ENCODE measurements at places on chromosomes 2 and 18.

- DNase-seq = no peak
These were observed 82.0 kb downstream of the RRM2 start for GRCh38 chr2:10204326-10205161.

DNA sequence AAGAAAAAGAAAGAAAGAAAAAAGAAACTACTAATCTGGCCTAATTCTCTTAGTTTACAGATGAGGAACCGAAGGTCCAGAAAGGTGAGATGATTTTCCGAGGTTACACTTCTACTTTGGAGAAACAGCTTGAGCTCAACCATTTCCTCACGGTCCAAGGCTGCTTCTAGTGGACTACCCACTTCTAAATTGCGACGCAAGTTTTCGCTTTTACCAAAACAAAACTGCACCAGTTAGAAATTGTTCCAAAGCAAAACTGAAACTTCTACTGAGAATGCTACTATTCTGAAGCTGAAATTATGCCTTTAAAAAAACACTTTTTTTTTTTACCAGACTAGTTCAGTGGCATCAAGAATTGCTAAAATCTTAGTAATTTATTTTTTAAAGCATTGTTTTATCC, 101.6 kb downstream of the INO80D start:
- DNase-seq = no peak

- no peak for DNase-seq
These were observed 27.1 kb downstream of the SRBD1 start for GRCh38 chr2:45583977-45584376.

DNA sequence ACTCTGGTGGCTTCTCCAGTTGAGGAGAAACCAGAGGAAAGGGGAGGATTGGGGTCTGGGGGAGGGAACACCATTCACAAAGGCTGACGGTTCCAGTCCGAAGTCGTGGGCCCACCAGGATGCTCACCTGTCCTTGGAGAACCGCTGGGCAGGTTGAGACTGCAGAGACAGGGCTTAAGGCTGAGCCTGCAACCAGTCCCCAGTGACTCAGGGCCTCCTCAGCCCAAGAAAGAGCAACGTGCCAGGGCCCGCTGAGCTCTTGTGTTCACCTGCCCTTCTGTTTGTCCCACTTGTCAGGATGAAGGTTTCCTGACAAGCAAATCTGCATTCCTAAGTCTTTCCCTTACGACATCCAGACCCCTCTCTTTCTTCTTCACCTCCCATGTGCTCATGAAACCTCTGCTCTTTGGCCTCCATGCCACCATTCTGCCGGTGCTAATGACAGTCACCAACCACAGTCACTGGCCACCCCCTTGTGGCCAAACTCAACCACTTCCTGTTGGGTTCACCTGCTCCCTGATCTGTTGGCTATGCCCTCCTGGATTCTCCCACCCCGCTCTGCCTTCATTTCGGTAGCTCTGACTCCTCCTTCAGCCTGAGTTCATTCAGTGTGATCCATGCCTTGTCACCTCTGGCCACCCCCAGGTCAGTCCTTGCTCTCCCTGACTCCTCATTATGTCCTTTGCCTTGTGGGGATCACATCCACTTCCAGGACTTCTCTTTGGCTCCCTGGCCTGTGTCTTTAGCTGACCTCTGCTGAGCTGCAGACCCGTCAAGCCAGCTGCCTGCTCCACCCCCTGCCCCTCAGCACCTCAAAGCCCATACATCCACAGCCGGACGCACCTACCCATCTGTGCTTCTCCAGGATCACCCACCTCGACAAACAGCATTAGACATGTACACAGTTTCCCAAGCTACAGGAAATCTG, 17.6 kb downstream of the EMX1 start:
- no peak for DNase-seq

GRCh38 chr18:65363011-65363410, 387.8 kb upstream of the CDH7 start:
- DNase-seq = no peak

DNA sequence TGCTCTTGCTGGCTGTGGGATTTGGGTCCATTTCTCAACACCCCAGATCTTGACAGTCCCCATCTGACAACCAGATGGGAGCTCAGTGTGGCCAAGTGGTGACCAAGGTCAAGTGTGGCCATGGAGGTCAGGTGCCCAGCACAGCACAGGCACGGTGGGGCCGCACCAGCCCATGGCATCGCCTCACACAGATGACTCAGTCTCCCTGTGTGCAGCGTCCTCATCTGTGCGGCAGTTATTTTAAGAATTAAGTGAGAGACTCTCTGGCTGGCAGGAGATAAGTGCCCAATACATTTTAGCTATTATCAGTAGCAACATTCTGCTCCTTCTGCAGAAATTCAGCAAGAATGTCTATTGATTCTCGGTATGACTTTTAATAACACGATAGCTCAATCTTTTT, 167.2 kb downstream of the DDX1 start:
- DNase-seq = no peak

DNA sequence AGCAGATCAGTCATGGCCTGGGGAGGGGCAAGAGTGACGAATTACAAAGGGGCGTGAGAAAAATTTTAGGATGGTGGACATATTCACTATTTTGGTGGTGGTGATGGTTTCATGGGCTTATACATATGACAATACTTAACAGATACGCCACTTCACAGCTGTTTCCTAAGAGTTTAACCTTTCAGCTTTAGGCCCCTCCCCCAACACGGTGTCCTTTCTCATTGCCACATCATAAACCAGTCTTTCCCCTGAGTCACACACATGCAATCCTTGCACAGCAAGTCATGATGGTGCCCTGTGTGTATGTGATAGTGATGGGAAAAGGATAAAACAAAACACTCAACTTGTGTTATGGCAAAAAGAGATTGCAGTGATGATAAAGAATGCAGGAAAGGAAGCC, 47.6 kb upstream of the IL1R1 start:
- DNase-seq = no peak

- DNase-seq = no peak
These were observed 94.8 kb upstream of the SRD5A2 start for GRCh38 chr2:31675485-31675901.

DNA sequence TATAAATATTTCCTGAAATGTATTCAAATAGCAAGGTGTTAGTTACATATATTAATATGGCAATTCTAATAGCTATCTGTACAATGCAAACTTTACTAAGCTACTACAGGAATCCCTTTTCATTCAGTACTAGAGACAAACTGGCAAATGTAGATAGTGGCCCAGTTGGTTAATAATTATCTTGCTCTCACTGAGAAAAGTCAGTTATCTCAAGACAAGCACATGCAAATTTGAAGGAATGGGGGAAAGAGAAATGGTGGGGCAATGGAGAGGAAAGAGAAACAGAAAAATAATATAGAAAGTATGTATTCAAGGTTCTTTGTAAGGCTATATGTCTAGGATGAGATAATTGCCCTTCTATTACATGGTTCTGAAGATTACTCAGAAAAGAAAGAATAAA, 280.0 kb downstream of the FIGN start:
- no peak for DNase-seq

- no peak for DNase-seq
These were observed 84.9 kb downstream of the SLC8A1 start for GRCh38 chr2:40367032-40367431.

- peak; percentile 28 for DNase-seq
These were observed 11.5 kb downstream of the VPS4B start for GRCh38 chr18:63410792-63411191.

DNA sequence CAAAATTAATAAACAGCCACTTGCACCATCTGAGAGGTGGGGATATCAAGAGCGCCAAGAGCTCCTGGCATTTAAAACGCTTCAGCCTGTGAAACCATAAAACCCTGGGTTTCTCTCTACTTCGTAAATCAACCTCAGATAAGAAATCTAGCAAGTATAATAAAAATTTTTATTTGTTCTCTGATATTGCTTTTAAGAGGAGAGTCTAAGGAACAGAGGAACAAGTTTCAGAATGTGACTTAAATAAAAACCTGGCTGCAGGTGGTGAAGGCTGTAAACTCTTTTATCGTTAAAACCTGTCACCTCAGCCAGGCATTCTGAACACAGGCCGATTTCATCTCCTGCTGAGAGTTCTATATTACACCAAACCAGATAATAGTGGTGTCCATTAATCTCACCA, 9.9 kb downstream of the DYTN start:
- no peak for DNase-seq
